ENCODE measurements at places on chromosomes 12 and 14.

DNA sequence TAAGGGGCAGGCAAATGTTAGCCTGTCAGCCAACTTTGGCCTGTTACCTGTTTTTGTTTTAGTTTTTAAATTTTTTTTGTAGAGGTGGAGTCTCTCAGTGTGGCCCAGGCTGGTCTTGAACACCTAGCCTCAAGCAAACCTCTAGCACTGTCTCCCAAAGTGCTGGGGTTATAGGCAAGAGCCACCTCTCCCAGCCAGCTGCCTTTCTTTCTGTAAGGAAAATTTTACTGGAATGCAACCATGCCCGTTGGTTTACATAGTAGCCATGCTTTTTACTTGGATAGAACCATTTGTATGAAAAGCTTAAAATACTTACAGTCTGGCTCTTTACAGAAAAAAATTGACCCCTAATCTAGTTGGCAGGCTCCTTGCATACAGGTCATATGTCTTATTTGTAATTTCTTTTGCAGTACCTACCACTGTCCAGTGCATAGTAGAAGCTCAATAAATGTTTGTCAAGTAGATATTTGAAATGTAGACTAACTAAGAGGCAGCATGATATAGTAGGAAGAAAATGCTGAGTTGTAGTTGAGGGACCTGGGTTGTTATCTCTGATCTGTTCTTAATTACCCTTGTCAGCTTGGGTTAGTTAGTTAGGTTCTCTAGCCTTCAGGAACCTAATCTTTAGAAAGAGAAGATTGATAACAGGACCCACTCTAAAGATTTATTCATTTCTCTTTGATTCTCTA is 4.7 kb downstream of the MDM2 start:
- no peak for DNase-seq

GRCh38 chr12:27583057-27583797 is 59.2 kb downstream of the PPFIBP1 start:
- no peak for DNase-seq

- no peak for DNase-seq
Measured at GRCh38 chr14:69226736-69227135, 33.2 kb upstream of the GALNT16 start.

DNA sequence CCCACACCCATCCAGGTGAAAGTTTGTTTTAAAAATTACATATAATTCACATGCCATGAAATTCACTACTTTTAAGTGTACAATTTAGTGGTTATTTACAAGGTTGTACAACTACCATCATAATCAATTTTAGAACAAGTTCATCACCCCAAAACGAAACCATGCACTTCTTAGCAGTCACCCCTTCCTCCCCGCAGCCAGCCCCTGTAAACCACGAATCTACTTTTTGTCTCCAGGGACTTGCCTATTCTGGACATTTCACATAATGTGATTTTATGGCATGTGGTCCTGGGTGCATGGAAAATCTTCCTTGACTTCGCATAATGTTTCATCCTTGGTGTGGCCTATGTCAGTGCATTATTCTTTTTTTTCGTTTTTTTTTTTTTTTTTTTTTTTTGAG is 19.2 kb upstream of the TRAF3 start:
- DNase-seq: no peak

DNA sequence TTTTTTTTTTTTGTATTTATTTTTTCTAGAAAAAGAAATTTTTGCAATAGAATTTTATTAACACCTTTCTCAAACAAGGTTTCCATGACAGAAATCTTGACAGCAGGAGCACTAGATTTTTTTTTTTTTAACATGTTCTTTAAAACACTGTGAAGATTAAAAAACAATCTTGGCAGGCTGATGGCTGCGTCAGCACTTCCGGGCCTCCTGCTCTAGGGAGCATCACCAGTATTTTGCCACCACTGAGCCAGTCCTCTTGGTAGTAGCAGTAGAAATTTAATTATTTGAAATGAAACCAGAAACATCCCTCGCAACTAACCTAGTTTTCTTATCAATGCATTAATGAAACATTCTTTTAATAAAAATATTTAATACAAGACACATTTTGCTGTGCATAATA is 99.6 kb downstream of the APAF1 start:
- no peak for DNase-seq

DNA sequence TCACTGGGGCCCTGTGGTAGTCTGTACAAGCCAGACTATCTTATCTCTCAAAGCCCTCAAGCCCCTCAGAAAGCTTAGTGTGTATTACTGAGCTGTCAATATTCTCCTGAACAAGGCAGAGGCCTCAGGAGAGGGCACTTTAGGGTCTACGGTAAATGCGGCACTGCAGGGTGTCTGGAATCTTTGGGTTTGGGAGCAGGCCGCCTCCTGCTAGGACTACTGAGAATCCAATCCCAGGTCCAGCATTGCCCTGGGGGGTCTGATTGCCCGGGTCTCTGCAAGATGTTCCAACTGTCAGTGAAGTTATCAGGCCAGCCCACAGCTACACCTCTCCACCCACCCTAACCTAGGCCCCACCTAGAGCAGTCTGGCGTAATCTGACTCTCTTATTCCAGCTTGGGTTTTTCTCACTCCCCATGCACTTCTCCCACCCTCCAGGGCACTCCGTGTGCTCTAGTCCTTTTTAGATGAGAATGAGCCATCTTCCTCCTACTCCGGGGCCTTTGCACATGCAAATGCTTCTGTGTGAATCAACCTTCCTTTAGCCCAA is 4.3 kb upstream of the ZFP36L1 start:
- DNase-seq: no peak

GRCh38 chr14:63770187-63770807 is 42.4 kb upstream of the SGPP1 start:
- peak; percentile 61 for DNase-seq

- no peak for DNase-seq
Measured at GRCh38 chr14:100838493-100839314, 12.8 kb downstream of the MEG3 start.

- peak; percentile 54 for DNase-seq
Measured at GRCh38 chr14:73173092-73173735, 36.9 kb downstream of the PSEN1 start.

- no peak for DNase-seq
Measured at GRCh38 chr12:29703528-29703927, 80.2 kb downstream of the TMTC1 start.

- peak; percentile 55 for DNase-seq
Measured at GRCh38 chr12:104132351-104132956, 5.6 kb downstream of the NFYB start.

- DNase-seq: no peak
Measured at GRCh38 chr12:133220521-133220920, 15.2 kb downstream of the ANHX start.

GRCh38 chr12:124904306-124905098 is 9.9 kb downstream of the UBC start:
- DNase-seq: peak; percentile 90

DNA sequence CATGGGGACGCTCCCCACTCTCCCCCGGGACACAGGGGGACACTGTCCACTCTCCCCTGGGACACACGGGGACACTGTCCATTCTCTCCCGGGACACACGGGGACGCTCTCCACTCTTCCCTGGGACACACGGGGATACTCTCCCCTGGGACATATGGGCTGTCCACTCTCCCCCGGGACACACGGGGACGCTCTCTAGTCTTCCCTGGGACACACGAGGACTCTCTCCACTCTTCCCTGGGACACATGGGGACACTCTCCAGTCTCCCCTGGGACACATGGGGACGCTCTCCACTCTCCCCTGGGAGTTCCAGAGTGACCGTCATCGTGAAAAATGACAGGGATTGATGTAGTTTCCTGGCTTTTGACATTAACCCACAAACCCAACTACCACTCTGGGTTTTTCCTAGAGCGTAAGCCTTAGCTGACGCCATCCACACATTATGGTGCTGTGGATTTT is 3.0 kb upstream of the P2RX2 start:
- DNase-seq: no peak

GRCh38 chr12:108234158-108234557 is 105.0 kb downstream of the CMKLR1 start:
- no peak for DNase-seq

- peak; percentile 25 for DNase-seq
Measured at GRCh38 chr14:60621386-60621785, 27.9 kb downstream of the SIX1 start.

DNA sequence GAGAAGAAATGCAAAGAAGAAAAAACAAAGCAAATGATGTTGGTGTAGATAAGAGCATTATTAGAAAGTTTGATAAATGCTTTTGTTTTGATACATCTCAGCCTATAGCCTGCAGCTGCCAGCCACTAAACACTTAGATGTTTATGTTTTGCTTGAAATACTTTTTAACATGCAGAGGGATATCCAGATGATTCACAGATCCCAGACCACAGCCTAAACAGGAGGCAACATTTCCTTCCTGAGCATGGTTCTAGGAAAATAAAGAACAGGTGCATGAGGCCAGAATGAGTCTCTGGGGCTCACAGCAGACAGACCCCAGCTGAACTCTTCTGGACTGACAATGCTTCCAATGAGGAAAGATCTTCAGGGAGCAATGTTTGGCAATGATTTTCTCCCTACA is 103.7 kb upstream of the EEA1 start:
- peak; percentile 63 for DNase-seq

DNA sequence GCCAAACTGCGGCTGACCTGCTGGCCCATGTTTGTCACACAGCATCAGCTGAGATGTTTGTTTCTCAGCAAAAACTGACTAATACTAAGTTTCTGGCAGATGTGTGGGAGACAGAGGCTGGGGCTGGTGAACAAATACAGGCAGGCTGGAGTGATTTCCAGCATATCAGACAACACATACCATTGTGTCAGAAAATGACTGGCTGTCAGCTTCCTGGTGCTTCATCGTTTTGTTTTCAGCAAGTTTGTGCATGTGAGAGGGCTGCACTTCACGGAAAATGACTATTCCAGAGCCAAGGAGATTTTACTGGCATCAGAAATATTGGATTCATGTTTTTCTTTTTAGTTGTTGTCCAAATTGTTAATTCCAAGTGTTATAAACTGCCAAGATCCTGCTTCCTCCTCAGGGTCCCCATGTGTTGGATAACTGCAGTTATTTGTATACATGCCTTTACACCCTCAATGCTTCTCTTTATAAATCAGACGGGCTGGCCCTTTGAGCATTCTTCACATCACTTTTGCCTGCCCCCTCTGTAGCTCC is 145.7 kb downstream of the GALC start:
- no peak for DNase-seq

DNA sequence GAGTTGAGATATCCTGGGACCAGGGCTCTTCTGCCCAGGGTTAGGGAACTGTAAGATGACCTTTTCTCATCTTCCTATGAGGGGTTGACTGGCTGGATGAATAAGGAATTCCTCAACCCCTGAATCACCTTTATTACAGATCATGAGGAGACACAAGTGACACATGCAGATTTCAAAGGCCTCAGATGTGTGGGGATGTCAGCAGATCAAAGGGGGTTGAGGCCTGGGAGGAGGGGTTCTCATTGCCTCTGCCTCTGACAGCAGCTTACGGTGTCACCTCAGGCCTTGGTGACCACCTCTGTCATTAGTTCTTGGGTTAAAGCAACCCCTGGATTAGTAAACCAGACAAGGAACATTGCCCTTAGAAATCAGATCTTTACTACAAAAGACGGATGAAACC is 2.1 kb upstream of the KRT72 start:
- DNase-seq: no peak

DNA sequence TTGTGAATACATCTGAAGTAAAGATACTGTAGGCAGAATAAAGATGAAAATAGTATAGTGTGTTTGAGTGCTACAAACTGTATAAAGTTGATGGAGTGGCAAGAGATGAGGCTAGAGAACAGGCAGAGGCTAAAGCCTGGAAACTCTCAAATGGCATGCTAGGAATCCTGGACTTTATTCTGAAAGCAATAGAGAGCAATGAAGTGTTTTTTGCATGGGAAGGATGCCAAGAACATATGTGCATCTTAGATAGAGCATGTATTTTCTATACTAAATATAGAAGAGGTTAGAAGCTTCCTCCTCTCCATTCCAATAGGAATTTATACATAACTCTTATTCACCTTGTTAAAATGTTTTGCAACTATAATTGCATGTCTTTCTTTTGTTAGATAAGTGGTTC is 86.3 kb upstream of the TMTC2 start:
- no peak for DNase-seq

DNA sequence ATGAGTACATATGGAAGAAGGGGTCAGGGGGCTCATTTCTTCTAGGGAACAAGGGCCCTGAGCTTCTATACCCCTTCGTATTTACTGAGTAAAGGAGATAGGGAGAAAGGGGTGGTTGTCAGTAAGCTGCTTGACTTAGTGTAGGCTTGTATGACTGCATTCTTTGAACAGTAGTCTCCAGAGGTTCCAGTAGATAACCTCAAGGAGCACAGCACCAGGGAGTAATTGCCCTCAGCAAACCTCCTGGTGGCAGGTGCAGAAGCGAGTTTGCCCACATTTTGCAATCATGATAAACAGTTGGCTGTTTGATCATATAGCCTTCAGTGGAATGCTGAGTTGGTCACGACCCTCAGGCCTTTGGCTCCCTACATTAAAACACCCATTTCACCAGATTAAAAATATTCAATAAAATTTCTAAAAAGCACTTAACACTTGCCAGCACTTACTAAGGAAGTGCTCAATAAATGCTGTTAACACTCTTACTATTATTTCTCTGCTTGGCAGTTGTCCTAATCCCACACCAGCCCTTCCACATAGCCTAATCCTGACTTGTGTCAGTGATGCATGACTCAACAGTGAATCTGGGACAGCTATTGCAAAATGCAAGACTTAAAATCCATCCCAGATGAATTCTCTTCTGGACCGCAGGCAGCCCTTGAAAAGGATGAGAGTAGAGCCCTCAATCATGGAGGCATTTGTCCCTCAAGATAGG is 3.7 kb upstream of the DHRS4L2 start:
- DNase-seq: no peak

DNA sequence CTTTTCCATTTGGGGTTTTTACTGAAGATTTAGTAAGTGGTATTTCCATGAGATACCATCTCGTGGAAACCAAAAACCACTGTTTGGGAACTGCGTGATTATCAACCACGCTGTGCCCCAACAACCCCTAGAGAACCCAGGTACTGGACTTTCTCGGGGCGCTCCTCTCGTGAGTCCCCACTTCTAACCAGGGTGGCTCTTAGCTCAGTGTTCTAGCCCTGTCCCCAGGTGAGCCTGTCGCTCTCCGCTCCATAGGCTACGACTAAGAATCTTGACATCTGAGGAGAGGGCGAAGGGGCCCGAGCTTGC is 686 bp downstream of the MCRS1 start:
- no peak for DNase-seq

GRCh38 chr14:90753456-90754005 is 62.7 kb downstream of the TTC7B start:
- no peak for DNase-seq

GRCh38 chr12:90512518-90512917 is 442.5 kb downstream of the CCER1 start:
- DNase-seq: no peak

GRCh38 chr14:42095155-42095554 is 488.5 kb downstream of the LRFN5 start:
- DNase-seq: no peak

GRCh38 chr12:120856980-120857379 is 47.2 kb downstream of the SPPL3 start:
- peak; percentile 47 for DNase-seq

- DNase-seq: peak; percentile 49
Measured at GRCh38 chr12:42156232-42156631, 11.6 kb upstream of the GXYLT1 start.

DNA sequence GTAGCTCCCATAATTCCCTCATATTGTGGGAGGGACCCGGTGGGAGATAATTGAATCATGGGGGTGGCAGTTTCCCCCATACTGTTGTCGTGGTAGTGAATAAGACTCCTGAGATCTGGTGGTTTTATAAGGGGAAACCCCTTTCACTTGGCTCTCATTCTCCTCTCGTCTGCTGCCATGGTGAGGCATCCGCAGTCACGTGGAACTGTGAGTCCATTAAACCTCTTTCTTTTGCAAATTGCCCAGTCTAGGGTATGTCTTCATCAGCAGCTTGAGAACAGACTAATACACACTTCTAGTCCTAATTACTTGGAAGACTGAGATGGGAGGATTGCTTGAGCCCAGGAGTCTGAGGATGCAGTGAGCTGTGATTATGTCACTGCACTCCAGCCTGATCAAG is 64.4 kb downstream of the TMX1 start:
- no peak for DNase-seq
